ENCODE measurements at places on chromosomes 2 and 18.

DNA sequence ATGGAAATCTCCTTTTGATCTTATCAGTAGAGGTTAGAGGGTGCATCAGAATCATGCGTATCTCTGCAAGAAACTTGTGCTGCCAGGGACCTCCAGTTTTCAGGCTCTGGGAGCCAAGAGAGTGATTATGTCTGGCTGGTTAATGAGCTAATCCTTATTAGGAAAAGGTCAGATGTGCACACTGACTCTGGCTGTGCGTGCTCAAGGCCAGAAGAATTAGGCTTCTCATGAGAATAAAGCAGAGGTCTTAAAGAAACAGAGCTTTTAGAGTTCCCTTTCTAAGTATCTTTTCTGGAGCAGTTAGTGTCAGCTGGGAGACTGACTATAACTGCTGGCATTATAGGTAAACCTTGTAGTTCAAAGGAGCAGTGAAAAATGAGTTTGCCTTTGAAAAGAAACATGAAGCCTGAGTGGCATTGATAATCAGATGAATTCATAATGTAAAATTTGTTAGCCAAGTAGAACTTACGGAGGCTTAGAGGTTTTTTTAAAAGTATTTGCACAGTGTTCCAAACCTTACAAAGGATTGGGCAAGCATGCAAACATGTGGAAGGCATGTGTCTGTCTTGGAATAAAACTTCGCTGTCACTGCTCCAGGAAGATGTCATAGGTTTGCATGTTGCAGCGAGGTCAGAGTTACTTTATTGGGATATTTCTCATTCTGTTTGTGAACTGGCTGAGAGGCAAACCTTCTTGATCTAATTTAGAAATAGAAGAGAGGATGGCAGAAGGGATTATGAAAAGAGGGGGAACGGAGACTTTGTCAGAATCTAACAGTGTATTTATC lies 151.7 kb downstream of the ARHGAP28 start:
- DNase-seq = no peak

DNA sequence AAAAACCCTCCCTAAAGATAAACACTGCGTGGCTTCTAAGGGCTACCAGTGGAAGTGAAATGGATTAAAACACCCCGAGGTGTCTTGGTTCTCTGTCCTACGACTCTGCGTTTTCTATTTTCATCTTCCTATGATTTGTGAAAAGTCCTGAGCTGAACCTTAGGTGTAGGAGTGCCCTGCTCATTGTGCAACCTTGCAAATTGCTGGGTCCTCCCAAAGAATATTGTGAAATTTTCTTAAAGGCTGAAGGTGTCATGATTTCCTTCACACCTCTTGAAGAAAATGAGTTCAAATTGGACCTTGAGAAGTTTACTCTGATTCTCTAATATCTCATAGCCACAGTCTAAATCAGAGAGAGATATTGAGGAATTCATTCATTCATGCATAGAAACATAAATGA lies 1.8 kb upstream of the SLC19A3 start:
- no peak for DNase-seq

DNA sequence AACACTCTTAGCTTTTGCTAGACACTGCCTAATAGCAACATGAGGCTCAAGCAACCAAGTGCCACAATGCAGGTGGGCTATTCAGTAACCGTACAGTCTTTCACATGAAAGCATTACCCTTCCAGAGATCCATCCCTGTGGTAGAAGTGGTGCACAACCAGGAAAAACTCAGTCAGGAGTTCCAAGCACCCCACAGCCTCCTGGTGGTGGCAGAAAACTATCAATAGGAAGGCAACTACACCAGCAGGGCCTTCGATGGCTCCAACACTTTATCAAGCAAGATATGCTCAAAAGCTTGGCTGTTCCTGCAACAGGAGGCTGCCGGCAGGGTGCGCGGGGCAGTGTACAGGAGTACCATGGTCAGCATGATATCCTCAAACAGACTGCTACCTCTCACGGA lies 176.1 kb upstream of the DLGAP1 start:
- no peak for DNase-seq

GRCh38 chr2:55827855-55828254 lies 95.7 kb downstream of the EFEMP1 start:
- DNase-seq = no peak

GRCh38 chr2:68577183-68577582 lies 66.2 kb upstream of the PROKR1 start:
- DNase-seq = no peak

- no peak for DNase-seq
Measured at GRCh38 chr2:50133766-50134165, 898.2 kb downstream of the NRXN1 start.

DNA sequence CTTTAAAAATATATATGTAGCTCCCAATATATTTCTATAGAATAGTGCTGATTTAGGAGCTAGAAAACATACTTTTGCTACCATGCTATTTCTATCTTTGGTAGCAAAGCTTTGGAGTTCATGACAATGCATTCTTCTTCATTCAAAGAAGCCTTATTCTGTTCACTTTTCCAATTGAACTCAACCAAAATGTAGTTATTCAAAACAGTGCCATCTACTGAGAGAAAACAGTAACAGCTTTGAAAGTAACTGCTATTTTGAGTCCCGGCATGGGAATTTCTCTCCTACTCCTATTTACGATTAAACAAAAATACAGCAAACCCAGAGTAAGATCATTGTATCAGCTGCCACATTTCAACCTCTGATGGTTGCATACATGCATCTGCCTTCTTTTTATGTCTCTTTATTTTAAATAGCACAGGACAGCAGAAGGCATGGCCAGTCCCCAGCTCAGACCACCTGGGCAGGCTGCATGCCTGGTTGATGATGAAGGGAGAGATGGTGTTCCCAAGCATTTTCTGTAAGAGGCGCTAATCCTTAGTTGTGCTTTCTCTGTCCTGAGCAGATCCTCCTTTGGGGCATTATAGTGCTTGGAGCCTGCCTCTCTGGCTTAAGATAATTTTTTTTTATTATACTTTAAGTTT lies 69.7 kb upstream of the SULT1C3 start:
- peak; percentile 39 for DNase-seq

DNA sequence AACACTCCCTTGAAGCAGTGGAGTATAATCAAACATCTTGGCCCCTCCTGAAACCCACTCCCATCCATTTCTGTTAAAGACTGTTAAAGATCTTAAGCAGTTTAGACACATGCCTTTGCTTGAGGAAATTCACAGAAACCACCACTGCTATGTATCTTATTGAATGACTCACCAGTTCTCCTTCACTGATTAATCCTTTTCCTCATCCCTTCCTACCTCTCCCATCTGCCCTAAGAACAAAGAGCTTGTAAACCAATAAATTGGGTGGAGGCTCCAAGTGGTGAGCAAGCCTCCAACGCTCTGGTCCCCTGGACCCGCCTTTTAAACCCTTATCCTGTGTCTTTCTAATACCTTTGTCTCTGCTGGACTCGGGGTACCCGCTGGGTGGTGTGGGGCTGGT lies 746.1 kb downstream of the LRP1B start:
- DNase-seq = no peak
